ENCODE measurements at places on chromosomes 3 and 15.
A peak's percentile ranks its signal among the peaks of the same experiment; 100 is the strongest.

DNA sequence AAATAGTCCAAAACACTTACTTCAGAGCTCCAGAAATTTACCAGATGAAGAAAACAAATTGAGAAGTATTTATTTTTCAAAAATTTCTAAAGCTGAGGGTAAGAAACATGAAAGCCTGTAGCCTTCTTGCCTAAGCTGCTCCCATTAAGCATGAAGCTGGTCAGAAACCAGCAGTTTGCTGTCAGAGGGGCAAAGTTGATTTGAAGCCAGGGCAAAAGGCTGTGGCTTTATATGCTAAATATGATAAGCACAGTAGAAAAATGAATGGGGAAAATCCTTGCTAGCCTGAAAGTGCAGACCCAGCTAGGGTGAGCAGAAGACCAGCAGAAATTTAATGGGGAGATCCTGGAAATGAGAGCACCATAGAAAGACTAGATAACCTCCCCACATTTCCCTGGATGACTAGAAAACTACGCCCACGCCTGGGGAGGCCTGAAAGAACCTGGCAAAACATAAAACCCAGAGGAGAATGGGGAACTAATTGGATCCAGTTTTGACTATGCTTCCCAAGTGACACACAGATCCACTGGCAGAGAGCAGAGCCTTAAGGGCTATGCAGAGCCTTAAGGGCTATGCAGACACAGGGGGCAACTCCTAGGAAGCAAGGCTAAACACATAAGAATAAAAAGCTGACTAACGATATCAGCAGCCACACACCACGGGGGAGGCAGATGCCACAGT is 43.0 kb upstream of the HEG1 start:
- no peak for DNase-seq

GRCh38 chr3:18282507-18282906 is 142.6 kb downstream of the SATB1 start:
- DNase-seq, result no peak

DNA sequence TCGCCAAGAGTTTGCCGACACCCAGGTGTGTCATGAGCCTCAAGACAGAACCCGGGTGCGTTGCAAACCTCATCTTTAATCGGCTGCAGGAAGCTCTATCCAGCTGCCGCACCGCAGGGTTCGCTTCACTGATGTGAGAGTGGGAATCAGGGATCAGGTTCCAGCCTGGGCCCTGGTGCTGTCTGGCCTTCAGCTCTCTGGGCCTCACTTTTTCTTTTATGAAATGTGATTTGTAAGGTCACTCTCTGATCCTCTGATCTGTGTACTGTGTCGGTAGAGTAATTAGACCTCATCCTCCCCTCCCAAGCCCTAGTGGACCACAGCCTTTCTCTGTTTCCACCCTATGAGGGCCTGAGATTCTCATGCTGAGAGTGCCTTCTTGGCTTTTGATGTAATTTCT is 202.8 kb upstream of the UBE2E1 start:
- DNase-seq, result no peak

GRCh38 chr15:75661100-75661755 is 13.5 kb downstream of the SNX33 start:
- DNase-seq, result peak; percentile 87

DNA sequence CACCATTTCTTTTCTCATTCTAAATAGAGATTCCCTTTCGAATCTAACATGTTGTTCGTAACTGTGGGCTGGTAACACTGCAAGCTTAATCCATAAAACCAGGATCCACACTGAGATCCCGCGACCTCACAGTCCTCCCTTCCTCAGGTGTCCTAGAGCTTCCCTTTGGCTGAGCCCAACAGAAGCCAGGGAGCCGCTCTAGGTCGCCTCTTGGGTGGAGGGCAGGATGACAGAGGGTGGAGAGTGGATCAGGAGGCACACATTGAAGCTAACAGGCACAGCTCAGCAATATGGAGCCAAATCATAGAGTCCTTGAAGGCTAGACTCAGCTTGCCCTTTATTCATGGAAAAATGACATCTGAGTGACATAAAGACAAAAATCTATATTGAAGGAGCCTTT is 44.7 kb upstream of the DLG1 start:
- DNase-seq, result no peak

GRCh38 chr3:137295336-137295735 is 337.6 kb downstream of the IL20RB start:
- DNase-seq, result no peak

DNA sequence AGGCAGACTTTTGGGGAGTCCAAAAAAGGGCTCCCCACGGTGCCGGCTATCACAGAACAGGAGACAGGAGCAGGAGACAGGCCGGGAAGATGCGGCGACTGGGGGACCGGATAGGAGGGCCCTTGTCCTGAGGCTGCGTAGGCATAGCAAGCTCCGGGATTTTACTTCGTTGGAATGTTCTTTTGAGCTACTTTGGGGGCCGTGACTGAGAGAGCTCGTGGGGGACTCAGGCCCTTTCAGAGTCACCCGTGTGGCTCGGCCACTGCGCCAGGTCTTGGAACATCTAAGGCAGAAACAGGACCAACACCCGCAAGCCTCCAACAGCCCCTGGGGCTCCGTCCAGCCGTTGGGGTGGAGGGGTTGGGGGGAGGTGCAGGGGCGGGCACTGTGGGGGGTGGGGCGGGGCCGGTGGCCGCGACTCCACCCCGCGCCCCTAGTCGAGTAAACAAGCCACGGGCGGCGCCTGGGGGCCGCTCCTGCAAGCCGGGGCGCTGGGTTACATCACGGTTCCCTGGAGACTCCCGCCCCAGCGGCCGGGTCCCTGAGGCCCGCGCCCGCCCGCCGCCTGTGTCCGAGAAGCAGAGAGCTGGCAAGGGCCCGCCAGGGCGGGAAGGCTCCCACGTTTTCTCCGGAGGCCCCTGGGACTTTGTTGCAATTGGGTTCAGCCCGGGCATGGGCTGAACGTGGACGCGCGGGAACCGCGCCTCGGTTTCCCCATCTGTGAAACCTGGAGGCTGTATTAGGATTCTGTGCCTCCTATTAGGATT is 23.3 kb upstream of the C15orf39 start:
- DNase-seq, result no peak

DNA sequence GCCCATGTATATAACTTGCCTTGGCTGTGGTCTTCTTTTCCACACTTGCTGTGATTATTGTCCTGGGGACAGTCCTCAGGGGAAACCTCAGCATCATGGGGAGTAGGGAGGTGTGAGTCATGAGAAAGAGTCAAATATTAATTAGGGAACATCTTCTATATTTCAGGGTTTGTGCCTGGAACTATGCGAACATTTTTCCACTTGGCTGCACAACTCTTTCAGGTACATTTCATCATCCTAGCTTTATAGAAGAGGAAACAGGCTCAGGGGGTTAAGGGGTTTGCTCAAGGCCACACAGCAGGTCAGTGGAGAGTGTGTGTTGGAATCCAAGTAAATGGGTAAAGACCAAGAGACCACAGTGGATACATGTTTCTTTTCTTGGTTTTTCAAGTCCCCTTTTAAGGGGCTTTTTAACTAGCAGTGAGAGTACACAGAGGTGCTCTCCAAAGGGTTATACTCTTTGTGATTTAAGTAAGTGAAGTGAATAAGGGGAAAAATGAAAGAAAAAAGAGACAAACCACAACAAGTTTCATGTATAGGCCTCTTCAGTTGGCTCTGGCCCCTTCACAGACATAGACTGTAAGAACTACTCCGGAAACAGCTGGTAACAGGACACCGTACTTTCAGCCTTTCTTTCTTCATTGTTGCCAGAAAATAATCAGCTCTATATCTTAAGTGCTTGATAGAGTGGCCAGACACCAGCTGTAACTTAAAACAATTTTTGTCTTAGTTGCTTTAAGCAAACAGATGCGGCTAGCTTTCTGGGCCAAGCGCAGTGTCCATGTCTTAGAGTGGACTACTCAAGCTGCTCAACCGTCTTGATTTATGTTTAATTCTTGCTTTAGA is 64.6 kb downstream of the EEFSEC start:
- DNase-seq, result peak; percentile 11

- DNase-seq, result no peak
These were observed 39.7 kb downstream of the SGO1 start for GRCh38 chr3:20146301-20146700.

DNA sequence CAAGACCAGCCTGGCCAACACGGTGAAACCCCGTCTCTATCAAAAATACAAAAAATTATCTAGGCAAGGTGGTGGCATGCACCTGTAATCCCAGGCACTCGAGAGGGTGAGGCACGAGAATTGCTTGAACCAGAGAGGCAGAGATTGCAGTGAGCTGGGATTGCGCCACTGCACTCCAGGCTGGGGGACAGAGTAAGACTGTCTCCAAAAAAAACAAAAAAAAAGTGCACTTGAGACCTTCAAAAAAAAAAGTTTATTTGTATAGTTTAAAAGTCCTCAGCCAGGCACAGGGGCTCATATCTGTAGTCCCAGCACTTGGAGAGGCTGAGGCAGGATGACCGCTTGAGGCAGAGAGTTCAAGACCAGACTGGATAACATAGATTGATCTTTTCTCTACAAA is 2.1 kb downstream of the PBRM1 start:
- no peak for DNase-seq

DNA sequence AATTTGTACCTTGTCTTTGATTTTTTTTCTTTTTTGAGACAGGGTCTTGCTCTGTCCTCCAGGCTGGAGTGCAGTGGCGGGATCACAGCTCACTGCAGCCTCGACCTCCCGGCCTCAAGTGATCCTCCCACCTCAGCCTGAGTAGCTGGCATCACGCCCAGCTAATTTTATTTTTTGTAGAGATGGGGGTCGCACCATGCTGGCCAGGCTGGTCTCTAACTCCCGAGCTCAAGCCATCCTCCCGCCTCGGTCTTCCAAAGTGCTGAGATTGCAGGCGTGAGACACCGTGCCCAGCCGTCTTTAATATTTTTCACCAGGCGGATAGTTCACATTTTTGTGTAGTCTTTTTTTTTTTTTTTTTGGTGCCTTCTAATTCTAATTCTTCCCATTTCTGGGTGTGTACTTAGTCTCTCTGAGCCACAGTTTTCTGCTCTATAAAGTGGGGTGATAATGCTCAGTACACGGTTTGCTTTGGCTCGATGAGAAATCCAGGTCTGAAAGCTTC is 528 bp upstream of the TATDN2 start:
- DNase-seq, result no peak

All from AG09319 (cell line).